Smooth muscle cell of the brain vasculature (primary cell): ENCODE measurements at places on chromosomes 6 and 20.

GRCh38 chr6:2166717-2167116 lies 78.7 kb downstream of the GMDS start:
- DNase-seq: no peak

- DNase-seq: no peak
Observed at GRCh38 chr20:20005342-20005741, 11.8 kb upstream of the NAA20 start.

GRCh38 chr6:111027219-111027618 lies 45.4 kb downstream of the RPF2 start:
- DNase-seq: no peak

DNA sequence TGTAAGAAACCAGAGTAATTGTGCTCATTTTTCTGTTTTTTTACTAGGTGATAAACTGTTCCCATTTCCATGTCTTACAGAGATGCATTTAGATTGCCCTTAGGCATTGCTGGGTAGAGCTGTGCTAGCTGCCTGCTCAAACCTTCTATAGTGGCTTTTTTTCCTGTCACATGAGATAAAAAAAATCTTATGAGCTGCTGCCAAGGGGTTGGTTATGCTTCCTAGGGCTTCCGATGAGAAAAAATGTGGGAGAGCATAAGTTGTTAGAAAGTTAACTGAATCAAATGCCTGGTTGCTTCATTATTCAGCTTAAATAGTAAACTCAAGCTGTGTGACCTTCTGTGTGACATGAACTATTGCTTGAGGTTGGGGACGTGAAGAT lies 50.0 kb upstream of the NOX3 start:
- DNase-seq: no peak

DNA sequence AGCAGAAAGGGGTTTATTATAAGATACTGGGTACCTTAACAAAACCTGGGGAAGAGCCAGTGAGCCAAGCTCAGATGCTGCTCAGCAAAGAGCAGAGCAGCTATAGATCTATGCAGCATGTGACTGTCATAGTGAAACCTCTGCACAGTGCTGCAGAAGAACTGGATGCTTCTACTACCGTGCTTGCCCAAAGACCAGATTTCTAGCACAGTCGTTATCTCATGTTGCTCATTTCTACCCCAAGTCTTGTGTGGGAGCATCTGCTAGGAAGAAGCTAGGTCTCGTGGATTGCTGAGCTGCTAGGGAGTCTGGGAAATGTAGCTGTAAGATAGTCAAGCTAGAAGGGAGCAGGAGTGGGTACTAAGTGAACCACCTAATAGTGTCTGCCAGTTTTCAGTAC lies 31.7 kb upstream of the GNRH2 start:
- no peak for DNase-seq

DNA sequence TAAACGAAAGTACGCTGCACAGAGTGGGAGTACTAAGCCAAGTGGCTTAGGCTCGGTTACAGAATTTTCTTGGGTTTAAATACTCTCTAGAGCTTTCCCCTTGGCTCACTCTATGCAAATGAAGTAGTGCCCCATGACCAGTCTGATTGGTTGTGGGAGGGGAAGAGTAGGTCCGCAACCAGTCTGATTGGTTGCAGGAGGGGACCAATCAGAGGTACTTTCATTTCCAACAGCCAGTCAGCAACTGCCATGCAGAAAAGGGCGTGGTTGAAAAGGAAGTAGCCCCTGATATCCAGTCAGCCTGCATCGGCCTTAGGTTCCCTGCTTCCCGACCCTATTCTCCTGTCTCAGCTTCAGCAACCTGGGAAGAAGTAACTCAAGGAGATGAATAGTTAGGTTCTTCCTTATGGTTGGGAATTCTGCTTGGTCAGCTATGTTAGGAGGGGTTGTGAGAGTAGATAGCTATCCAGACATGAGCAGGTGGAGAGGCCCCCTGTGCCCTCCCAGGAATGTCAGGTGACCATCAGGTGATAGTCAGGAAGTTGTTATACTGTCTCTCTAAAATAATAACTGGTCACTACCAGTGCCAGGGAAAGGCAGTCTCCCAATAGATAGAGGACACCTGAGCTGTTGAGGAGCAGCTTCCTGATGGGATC lies 57.4 kb downstream of the FARS2 start:
- no peak for DNase-seq

GRCh38 chr6:89723046-89723445 lies 84.5 kb upstream of the LYRM2 start:
- no peak for DNase-seq

- DNase-seq: no peak
Observed at GRCh38 chr20:20448881-20449280, 81.0 kb downstream of the INSM1 start.

DNA sequence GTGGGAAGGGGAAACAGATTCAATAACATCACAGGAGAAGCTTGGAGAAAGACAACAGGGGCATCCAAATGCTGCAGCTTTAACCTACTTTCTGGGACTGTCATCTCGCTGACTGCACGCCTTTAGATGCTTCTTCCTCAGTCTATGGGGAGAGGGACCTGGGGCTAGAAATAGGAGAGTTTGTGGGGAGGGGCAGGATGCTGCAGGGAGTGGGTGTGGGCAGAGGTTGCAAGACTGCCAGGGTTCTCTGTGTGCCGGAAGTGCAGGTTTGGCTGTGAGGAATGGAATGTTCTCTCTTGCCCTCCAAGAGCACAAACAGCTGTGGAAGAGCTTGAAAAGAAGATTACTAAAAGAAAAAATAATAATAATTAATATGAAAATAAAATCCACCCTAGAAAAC lies 93.2 kb downstream of the FOXO3 start:
- no peak for DNase-seq

GRCh38 chr6:64479134-64479533 lies 843.5 kb downstream of the PHF3 start:
- no peak for DNase-seq

DNA sequence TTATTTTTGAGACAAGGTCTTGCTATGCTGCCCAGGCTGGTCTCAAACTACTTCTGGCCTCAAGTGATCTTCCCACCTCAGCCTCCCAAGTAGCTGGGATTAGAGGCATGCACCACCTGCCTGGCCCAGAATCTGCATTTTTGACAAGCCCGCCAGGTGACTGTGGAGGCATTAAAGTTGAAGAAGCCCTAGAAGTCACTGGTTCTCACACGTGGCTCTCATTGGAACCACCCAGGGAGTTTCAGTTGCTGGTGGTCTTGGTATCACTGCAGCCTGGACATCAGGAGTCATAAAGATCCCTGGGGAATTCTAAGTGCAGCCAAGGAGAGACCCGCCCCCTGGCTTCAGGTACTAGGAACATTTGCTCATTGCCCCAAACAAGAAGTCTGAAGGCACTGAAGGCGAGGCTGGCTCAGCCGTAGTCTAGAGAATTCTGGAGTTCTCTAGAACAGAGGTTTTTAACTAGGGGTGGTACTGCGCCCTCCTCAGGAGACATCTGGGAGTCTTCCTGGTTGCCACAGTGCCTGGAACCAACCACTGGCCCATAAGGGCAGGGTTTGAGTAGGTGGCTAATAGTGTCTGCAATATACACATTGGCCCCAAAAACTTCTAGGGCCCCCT lies 182.8 kb downstream of the ZMYND8 start:
- DNase-seq: no peak

DNA sequence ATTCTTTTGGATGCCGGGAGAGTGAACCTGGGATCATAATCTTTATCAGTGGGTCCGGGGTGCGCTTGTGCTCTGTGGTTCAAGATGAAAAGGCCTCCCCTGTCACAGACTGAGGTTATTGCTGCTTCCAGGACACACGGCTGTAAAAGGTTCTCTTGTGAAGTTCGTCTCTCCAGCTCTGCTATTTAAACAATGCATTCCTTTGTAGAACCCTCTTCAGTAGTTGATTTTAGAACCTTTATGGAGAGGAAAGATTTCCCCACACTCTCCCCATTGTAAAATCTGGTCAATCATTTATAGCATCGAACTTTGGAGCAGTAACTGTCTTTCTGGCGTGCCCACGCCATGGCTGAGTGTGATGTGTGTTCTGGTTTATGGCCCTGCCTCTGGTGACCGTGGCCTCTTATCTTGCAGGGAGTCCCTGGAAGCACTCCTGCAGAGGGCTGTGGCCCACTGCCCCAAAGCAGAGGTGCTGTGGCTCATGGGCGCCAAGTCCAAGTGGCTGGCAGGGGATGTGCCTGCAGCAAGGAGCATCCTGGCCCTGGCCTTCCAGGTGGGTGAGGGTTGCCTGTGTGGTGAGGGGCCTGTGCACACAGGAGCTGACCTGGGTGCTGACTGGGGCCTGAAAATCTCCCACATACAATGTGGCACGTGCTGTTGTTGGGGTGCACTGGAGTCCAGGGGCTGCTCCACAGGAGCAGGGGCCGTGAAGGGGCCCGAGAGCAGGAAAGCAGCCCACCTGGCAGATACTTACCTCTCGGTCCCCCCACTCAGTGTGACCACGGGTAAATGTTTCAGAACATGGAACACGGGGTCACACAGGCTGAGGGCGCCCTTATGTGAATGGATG lies 11.6 kb upstream of the C20orf204 start:
- no peak for DNase-seq

DNA sequence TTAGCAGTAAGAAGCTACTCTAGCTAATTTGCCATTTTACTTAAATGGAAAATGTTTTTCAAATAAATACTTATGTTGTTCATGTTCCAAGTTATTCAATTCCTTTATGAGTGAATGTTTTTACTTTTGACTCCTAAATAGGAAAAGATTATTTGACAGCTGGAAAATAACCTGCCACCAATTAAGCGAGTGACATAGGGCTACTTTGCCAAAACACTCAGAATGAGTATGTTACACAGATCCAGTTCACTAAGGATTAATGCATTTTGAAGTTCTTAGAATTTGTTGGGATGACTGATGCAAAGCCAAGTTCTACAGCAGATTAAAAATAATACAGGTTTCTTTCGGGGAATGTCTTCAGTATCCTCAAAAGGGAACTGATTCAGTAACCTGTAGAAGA lies 144.4 kb downstream of the ADGRG6 start:
- no peak for DNase-seq
